ENCODE measurements at places on chromosomes 3 and 15. TPM values are rescaled to one million over a fixed set of nuclear protein-coding genes. Genes with fewer than 3 reads are reported as not detected.

Gene C3orf85
- not detected for total RNA-seq

Gene LSAMP
- 0.02 TPM for total RNA-seq

Gene CCDC39
- total RNA-seq: not detected

Gene ZNF860
- total RNA-seq: 19.1 TPM

Gene ATP10A
- not detected for total RNA-seq

Gene PPP1R14D
- total RNA-seq: not detected

Gene NXPE3
- total RNA-seq: 16.0 TPM

Gene SI
- total RNA-seq: not detected

Gene ECE2
- not detected for total RNA-seq

Gene IL12A
- 7.8 TPM for total RNA-seq

Gene USP4
- total RNA-seq: 86.7 TPM

Gene OIP5
- 1.4 TPM for total RNA-seq

GRCh38 chr3:32606960-32607359, 36.3 kb upstream of the DYNC1LI1 start:
- no peak for DNase-seq

DNA sequence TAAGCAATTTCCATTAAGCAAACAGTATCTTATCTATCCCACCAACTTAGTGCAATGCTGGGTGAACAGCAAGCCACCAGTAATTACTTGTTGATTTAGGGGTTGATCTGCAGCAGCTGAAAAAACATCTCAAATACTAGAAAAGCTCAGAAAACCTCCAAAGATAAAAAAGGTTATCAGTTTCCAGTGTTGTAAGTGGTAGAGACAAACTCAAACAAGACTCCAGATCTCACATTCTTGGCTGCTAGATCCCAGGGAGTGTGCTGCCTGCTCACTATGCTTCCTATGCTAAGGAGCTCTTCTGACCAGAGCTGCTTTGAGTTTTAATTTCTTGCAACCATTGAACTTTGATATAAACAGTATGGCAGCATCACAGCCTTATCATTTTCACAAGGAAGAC, 11.3 kb downstream of the B3GALNT1 start:
- DNase-seq: no peak

- no peak for DNase-seq
Observed at GRCh38 chr3:43257850-43258249, 28.5 kb upstream of the SNRK start.

DNA sequence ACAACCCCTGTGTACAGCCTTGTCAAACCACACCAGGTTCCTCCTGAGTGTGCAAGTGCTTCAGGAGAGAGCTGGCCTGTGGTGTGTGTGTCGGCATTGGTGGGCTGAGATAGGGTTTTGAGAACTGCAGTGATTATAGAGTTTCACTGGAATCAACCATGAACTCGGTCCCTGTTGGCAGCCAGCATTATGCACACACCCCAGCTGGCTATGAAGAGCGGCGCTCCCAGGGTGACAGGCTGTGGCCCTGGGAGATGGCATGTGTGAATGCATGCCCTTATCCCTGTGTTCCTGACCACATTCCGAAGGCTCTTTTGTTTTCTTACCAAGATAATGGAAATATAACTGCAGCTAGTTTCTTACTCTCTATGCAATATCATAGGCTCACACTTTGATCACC, 101.8 kb downstream of the SNRK start:
- no peak for DNase-seq

GRCh38 chr3:171329746-171330145, 130.5 kb downstream of the TNIK start:
- no peak for DNase-seq

- no peak for DNase-seq
Observed at GRCh38 chr3:193124861-193125260, 116.2 kb upstream of the PLAAT1 start.

DNA sequence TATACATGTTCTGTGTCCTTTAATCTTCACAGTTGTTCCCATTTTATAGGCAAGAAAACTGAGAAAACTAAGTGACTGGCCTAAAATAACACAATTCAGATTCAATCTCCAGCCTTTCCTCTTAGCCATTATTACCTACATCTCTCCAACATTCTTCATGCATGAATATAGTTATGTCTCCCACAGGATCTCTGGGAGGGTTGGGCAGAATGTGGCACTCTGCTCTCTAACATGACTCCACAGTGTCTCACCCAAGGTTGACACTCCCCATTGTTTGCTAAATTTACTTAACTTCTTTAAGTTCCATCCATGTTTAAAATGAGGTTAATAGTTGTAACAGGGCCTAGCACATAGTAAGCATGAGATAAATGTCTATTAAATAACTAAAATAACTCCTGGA, 276.3 kb downstream of the ERC2 start:
- DNase-seq: no peak

DNA sequence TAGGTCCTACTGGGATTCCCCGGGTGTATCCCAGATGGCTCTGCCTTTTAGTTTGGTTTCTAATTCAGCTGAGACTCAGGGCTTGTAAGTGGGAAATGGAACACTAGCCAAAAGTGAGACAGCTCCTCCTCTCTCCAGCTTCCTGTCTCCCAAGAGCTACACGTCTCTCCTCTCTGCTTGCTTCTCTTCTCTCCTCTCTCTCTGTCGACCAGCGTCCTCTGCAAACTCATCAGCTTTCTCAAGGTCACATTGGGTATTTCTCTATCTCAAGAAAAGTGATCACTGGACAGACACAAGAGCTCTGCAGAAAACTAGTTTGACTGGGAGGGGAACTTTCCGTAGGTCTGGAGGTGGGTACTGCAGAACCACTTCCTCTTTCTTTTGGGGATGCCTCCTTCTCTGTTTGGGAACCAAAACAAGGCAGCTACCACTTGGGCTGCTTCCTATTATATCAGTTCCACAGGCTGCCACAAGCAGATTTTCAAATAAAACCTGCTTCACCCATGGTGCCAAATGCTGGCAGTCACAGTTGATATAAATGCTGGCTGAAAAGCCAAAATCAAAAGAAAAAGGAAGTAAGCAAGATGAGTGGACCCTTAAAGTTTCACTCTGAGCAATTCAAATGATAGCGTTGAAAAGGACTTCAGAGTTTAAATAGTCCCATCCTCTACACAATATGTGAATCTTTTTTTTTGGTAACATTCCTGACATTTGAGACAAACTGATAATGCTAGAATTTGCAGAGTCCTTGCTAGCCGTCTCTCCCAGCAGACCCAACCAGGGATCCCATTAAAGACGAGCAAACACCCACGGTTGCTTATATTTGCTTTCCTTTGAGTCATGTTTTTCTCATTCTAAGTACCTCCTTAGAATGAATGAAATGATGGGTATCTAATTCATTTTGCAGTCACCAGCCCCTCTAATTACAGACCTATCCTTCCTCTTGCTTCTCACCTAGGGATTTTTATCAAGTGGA, 7.2 kb upstream of the DYNC1LI1 start:
- DNase-seq: peak; percentile 25

DNA sequence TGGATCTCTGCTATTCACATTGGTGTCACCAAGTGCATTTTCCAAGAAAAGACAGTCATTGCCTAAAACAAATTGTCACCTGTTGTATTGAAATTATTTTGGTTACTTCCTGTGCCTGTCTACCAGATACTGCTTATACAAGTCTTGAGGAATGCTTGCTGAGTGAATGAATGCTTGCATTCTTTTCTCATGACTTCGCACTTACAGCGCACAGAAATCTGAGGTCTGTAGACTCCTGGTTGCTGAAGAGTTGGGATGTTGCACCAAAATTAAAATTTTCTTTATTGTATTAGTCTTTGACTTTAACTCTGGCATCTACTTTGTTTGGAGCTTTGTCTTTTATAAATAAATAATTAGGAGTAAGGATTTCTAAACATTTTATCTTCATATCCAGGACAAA, 28.4 kb downstream of the SH3GL3 start:
- DNase-seq: no peak

DNA sequence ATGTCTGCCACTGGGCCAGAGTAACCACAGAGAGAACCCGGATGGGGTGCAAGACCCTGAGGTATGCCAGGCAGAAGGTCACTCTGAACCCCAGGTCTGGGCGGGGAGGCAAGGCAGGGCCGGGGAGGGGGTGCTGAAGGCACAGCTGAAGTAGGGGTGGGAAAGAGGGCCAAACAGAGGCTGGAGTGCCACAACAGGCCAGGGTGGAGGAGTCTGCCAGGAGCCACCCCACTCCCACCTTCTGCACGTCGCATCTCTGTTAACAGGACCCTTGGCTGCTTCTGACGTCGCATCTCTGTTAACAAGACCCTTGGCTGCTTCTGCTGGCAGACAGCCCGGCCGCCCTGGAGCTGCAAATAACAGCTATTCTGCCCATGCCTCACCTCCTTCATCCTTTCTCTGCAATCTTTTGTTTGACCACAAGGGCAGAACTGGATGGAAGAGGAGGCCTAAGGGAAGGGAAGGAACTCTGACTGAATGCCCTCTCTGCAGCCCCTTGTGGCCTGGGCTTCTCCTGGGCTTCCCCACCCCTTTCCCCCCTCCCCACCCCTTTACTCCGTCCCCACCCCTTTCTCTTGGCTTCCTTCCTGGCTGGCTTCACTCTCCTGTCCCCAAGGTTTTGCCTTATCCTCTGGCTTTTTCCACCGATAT, 20.6 kb upstream of the FBLN2 start:
- DNase-seq: no peak

DNA sequence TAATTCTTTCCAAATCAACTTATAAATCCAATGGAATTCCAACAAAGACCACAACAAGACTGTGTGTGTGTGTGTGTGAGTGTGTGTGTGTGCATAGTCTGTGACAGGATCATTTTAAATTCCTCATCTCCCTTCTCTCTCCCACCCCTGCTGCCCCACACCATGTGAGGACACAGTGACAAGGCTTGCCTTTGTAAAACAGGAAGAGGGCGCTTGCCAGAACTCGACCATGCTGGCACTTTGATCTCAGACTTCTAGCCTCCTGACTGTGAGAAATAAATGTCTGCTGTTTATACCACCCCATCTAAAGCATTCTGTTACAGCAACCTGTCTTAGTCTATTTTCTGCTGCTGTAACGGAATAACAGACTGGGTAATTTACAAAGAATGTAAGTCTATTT, 99.1 kb downstream of the NSMCE3 start:
- DNase-seq: no peak

- peak; percentile 83 for DNase-seq
Observed at GRCh38 chr3:36992806-36993325, at the start of gene EPM2AIP1. Gene EPM2AIP1, minus strand, starts transcription at chr3:36993131. Its CDS starts 54 bp downstream, at chr3:36993077.

- DNase-seq: no peak
Observed at GRCh38 chr3:78818161-78818985, 949.4 kb downstream of the ROBO1 start.

- no peak for DNase-seq
Observed at GRCh38 chr3:97705764-97706163, 58.8 kb upstream of the ARL6 start.

DNA sequence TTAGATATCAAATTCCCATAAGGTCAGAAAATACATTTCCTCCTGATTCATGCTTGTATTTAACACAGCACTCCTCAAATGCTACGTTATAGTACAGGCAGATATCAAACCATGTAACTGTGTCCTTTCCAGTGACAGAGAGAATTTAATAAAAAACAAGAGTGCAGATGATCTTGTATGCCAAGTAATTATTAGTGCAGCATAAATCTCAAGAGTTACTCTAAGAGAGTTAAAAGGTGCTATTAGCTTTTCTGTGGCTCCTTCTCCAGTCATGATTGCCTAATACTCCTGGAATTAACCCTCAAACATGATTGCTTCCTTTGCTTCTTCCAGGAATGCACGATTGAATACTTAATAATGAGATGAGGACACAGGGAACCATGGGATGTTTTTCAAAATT, 413.0 kb upstream of the DPH6 start:
- no peak for DNase-seq
